Retinal pigment epithelial cell (primary cell): ENCODE measurements at places on chromosomes 5 and 9.

DNA sequence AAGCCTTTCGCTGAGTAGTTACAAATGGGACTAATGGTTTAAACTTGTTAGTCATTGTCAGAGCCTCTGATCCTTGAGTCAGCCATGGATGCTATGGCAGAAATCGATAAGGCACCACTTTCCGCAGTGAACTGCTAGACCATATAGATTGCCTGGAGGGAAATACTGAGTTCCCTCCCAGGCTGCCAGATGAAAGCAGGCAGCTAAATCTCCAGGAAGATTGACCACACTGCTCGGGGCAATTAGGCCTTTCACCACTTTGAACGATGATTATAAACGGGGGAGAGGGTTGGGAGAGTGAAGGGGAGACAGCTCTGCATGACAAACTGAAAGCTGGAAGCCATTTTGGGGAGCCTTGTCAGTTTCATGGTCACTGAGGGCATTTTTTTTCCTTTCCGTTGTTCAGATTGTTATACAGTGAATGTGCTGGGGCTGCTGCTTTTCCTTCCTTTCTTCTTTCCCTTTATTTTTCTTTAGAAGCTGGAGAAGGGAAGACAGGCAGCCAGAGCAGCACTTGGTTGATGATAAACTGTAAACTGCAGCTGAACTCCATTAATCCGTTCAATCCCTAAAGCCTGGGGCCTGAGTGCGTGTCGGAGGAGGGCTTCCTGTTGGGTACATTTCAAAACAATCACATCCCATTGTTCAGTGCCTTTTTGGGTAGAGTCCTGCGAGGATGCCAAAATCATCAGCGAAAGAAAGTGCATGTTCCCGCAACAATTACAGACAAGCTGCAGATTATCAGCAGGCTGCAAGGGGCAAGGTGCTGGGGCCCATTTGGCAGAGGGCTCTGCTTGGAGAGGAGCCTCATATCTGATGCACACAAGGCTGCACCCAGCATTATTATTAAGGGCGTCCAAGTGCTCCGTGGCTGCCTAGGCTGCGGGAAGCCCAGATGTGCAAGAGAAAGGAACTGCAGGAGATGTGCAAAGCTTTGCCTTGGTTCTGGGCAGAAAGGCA, 308.4 kb downstream of the PSAT1 start:
- no peak for DNase-seq

DNA sequence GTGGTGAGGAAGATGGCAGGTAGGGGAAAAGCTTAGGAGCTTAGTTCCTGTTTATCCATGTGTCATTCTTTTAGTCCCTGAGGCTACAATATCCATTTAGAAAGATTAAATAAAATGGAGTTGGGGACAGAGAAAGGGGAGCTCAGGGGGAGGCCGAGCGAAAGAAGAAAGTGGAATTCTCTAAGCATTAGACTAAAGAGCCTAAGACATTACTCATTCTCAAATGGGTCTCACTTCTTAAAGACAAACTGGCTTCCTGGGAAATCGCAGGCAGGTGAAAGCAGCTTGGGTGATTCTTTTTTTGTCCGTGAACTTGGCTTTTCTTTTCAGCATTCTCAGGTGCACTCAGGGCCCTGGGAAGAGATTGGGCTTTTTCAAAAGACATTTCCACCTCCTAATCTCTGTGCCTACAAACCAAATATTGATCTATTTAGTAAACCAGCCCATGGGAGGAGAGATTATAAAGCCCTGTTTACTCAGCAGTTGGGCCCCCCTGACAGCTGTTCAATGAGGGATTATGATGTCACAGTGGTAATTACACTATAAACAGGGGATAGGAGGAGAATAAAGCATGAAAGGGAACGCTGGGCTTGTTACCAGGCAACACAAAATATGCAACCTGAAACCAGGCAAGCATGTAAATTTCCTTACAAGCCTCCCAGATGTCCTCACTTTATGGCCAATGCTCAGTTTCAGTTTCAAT, 584.0 kb downstream of the ACTL7B start:
- DNase-seq = peak; percentile 80

GRCh38 chr9:15059003-15059402, 148.8 kb upstream of the FREM1 start:
- DNase-seq = no peak

GRCh38 chr9:138111607-138112006, 234.0 kb downstream of the CACNA1B start:
- DNase-seq = no peak

DNA sequence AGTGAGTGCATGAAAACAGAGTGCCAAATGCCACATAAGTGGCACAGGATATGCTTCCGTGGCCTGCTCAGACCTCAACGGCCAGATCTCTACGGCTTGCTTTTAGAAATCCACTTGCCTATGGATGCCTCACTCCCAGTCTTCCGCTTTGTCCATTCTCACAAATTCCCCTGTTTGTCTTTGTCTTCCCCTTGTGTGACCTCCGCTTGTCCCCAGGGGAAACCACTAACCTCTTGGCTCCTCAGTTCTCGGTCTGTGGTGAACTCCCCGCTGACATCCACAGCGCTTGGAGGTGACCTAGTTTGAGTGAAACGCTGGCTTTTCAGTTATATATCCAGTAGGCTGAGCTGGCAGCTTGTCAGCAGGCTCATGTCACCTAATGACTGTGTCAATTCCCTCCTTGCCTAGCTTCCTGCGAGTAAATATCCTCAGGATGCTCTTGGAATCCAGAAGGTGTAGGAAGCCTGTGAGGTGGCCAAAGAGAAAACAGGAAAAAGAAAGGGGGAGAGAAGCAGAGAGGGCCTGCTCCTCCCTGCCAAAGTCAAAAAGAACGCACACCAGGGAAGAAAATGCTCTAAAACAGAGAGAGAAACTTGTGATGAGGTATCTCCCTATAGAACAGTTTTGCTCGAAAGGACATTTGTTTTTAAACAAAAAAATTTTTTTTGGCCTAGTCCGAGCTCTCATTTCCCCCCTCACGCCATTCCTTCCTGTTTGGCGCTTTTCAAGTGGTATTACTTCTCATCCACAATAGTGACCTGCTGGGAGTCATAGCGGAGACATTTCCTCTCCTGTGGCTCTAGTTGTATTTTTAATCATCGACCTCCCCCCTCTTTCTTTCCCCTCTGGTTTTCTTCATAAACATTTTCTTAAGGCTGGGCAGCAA, 101.6 kb upstream of the SPRY4 start:
- DNase-seq = no peak

DNA sequence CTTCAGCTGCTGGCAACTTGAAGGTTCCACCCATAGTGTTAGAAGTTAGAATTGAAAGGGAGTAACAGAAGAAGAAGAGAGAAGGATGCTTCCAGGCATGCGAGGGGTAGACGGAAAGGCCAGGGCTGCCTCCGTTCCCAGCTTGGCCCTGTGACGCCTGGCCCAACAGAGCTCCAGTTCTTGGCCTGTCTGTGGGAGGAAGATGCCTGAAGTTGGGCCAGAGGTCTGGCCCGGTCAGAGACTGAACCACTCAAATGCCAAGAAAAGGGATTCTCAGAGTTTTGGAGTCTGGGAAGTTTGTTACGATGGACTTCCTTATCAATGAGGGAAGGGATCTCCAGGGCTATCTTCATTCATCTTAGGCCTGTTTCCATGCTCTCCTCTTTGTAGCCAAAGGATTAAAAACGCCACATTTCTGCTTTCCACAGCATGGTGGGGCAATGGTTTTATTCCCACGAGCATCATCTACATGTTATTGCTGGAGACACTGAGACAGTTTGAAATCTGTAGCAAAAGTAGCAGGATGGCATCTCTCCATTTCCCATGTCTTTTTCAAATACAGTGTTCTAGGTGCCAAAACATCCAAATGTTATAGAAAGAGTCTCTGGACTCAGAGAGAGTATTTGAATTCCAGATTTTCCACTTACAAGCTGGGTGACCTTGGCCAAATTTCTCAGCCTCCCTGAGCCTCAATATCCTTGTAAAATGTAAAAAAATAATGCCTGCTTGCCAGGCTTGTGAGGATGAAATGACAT, 65.4 kb upstream of the ANKRD55 start:
- no peak for DNase-seq

DNA sequence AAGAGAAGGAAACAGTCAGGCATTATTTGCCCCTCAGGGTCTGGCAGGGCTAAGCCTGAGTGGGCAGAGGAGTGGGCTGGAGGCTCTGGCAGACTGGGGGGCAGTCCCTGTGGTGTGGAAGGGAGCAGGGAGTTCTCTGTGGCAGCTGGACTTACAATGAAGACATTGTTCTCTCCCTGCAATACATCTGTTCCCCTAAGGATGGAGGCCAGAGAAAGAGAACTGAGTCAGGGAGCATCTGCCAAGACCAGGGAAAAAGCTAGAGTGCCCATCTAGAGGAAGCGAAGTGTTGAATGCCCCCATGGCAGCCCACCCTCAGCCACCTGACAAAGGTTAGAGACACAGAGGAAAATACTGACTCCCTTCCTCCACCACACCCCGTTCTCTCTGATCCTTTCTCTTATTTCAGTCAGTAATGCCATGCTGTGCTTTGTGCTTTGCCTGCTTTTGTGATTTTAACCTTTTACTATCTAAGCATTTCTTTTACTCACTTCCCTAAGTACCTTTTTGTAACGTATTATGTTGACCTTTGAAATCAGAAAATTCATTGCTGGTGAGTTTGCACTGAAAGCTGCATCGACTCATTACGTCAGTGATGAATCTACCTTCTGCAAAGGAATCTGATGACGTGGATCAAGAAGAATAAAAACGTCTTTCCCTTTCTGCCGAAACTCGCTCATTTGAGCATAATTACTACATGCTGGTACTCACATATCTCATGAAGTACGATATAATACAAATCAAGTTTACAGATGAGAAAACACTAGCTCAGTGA, 76.0 kb downstream of the ACTL7B start:
- DNase-seq = no peak

DNA sequence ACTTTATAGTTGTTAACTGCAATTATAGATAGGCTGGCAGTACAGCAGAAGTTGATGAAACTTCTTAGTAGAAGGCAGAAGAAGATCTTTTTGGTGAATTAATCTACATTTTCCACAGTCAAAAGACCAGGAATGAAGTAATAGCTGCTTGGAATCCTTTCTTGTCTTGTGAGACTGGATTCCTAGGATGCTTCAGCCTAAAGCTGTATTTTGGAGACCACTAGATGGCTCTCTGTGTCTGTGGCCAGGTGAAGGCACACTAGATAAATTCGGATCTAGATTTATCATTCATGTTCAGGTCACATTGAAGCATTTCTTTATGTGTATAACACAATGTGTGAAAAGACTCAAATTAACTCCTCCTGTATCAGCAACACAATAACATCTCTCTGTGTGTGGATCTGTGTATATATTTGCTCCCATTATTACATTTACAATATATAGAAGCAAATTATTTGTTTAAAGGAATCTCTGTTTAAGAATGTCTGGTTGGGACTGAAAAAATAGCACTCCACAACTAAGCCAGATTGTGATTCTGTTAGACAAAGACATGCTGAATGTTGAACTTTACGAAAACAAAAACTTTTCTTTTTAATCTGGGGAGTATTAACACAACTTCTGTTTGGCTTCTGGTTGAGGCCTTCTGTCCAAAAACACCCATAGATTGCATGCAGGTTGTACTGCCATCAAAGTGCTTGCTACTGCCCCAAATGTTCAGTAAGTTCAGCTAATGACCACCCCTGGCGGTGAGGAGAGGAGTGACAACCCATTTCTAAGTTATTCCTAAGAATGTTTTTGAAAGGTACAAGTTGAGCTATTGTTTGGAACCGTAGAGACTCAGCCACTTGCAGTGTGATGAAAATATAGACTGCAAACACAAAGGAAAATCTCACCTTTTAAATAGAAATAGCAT, 10.6 kb downstream of the GRIN3A start:
- no peak for DNase-seq

- no peak for DNase-seq
Measured at GRCh38 chr9:89039104-89039465, 47.8 kb downstream of the S1PR3 start.

GRCh38 chr9:134138292-134138691, 2.4 kb downstream of the WDR5 start:
- DNase-seq = no peak

GRCh38 chr5:159104051-159104651, 4.4 kb upstream of the EBF1 start:
- no peak for DNase-seq

DNA sequence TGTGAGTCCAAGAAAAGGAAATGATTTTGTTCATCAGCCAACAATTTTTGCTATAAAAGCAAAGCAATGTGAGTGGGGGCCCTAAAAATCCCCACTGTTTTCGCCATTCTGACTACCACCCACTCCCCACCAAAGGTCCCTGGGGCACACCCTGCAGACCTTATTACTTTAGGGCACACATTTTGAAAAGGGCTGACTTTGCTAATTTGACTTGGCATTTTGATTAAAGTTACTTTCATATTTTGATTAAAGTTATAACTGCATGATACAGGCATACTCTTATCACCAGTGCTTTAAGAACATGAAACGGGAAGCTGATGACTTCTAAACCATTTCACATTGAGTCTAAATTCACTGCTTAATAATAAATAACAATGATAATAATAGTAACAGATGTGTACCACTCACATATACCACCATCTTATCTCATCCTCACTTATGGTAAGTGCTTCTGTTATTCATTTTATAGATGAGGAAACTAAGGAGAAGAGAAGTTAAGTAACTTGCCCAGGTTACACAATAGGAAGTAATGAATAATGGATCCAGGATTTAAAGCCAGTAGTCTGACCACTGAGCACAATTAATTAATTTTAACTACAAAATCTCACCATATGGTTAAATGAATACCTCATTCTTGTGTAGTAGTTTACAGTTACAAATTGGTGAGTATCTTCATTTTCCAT, 25.4 kb upstream of the NR3C1 start:
- DNase-seq = no peak

DNA sequence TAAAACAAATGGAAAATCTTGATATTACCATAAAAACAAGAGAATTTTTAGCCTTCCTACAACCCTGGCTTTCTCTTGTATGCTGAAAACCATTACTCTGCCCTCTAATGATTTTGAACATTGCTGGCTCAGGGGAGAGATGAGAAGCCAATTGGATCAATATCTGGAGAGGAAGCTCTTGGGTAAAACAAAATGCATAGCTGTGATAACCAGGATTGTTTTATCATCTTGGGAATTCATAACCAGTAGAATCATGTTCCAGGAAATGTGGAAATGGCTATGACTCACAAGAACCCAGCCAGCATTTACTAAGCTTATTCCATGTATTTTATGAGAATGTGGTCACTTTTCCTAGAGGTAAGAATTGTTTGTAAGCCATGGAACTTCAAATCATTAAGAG, 51.1 kb upstream of the CTNND2 start:
- no peak for DNase-seq

- DNase-seq = no peak
Measured at GRCh38 chr9:133355881-133356357, 368 bp downstream of the SURF1 start.
